GM23248 (cell line): ENCODE measurements at places on chromosomes 6 and 20. TPM values are rescaled to one million over a fixed set of nuclear protein-coding genes. Genes with fewer than 3 reads are reported as not detected.

DNA sequence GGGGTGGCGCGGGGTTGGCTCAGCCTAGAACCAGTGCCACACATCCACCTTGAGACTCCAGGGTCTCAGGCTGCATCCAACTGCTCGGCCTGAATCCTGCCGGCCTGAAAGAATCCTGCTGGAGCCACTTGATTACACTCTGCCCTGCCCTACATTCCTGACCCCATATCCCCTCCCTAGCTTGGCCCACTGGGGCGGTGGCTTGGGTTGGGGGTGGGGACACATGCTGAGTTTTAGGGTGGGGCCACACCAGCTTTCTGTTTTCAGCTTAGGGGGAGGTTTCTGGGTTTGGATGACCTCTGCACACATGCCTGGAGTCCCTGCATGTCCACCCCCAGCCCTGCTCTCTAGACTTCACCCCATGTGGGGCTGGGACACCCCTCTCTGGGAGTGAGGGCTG lies 6.8 kb downstream of the ITPR3 start:
- H3K4me1 ChIP-seq, result peaks cover 7% of the 10 kb centered on the region; the same call in 1 of the 2 replicates
- no peak overlapping the region for H3K4me3 ChIP-seq
- no peak overlapping the region for H3K27ac ChIP-seq
- H3K36me3 ChIP-seq, result no peaks in the 10 kb centered on the region

GRCh38 chr6:106510090-106510970 lies 119.0 kb downstream of the RTN4IP1 start:
- H3K4me1 ChIP-seq, result peaks cover 15% of the 10 kb centered on the region
- peak; percentile 62 for DNase-seq
- no peaks in the 10 kb centered on the region for H3K27me3 ChIP-seq

LY6G6F gene
- total RNA-seq, result not detected in 2 replicates

GRCh38 chr6:38713812-38714211 lies 1.3 kb upstream of the DNAH8 start:
- no peak overlapping the region for H3K27ac ChIP-seq
- H3K36me3 ChIP-seq, result no peaks in the 10 kb centered on the region
- H3K4me1 ChIP-seq, result no peaks in the 10 kb centered on the region
- DNase-seq, result no peak
- H3K4me3 ChIP-seq, result no peak overlapping the region
- H3K27me3 ChIP-seq, result peaks cover 18% of the 10 kb centered on the region; the same call in 1 of the 2 replicates

DNA sequence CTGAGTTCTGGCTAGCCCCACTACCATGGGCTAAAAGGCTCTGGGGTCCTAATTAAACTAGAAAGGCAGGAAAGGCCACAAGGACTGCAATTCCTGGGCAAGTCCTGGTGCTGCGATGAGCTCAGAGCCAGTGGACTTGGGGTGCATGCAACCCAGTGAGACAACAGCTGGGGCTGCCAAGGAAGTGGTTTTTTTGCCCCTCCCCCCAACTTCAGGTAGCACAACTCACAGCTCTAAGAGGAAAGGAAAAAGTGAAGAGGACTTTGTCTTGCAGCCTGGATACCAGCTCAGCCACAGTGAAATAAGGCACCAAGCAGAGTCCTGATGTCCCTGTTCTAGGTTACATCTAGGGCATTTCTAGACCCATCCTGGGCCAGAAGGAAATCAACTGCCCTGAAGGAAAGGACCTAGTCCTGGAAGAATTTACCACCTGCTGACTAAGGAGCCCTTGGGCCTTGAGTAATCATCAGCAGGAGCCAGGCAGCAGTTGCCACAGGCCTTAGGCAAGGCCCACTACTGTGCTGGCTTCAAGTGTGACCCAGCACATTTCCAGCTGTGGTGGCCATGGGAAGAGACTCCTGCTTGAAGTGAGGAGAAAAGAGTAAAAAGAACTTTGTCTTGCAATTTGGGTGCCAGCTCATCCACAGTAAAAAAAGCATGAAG lies 358.4 kb downstream of the BTBD3 start:
- H3K27me3 ChIP-seq, result no peaks in the 10 kb centered on the region
- H3K27ac ChIP-seq, result no peak overlapping the region
- no peaks in the 10 kb centered on the region for H3K36me3 ChIP-seq
- DNase-seq, result no peak
- no peak overlapping the region for H3K4me3 ChIP-seq

- peaks cover 5% of the 10 kb centered on the region; the same call in 1 of the 2 replicates for H3K36me3 ChIP-seq
- no peaks in the 10 kb centered on the region for H3K4me1 ChIP-seq
- no peak overlapping the region for H3K27ac ChIP-seq
- no peaks in the 10 kb centered on the region for H3K27me3 ChIP-seq
- no peak for DNase-seq
Observed at GRCh38 chr20:4855555-4855954, 133.8 kb downstream of the PRND start.

PPIL6 gene
- total RNA-seq, result 3.5 and 3.7 TPM in 2 replicates

- no peaks in the 10 kb centered on the region for H3K36me3 ChIP-seq
- no peaks in the 10 kb centered on the region for H3K27me3 ChIP-seq
- H3K4me3 ChIP-seq, result no peak overlapping the region
- no peaks in the 10 kb centered on the region for H3K4me1 ChIP-seq
- no peak overlapping the region for H3K27ac ChIP-seq
Observed at GRCh38 chr20:64053841-64054661, 4.6 kb upstream of the SOX18 start.

DNA sequence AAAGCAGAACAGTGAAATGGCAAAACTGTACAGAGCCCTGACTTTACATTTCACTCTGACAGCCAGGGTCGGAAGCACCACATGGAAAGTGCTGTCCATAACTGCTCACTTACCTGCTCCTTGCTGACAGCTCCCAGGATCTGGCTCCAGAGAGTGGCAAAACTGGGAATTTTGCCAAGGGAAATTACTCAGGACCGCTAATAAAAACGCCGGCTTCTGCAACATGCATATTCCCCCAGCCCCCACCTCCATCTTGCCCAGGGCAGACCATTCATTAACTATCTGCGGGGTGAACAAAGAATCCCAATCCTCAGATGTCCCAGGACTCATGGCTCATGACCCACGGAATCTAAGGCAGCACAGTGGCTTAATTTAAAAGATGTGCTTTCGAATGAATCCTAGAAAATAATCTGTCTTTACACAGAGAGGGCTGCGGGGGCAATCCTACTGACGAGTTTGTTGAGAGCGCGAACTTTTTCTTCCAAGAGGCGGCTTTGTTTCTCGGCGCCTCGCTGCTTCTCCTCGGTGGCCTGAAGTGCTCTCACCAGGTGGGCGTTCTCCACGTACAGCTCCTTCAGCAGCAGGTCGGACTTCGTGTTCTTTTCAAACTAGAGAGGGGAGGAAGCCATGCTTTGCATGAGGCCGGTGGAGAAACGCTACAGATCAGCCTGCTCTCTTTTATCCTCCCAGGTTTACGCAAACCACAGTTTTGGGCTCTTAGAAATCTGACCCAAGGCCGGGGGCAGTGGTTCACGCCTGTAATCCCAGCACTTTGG lies 45.8 kb downstream of the GINS1 start:
- H3K27ac ChIP-seq, result no peak overlapping the region
- peak; percentile 3 for DNase-seq
- no peaks in the 10 kb centered on the region for H3K36me3 ChIP-seq
- no peaks in the 10 kb centered on the region for H3K4me1 ChIP-seq

DNA sequence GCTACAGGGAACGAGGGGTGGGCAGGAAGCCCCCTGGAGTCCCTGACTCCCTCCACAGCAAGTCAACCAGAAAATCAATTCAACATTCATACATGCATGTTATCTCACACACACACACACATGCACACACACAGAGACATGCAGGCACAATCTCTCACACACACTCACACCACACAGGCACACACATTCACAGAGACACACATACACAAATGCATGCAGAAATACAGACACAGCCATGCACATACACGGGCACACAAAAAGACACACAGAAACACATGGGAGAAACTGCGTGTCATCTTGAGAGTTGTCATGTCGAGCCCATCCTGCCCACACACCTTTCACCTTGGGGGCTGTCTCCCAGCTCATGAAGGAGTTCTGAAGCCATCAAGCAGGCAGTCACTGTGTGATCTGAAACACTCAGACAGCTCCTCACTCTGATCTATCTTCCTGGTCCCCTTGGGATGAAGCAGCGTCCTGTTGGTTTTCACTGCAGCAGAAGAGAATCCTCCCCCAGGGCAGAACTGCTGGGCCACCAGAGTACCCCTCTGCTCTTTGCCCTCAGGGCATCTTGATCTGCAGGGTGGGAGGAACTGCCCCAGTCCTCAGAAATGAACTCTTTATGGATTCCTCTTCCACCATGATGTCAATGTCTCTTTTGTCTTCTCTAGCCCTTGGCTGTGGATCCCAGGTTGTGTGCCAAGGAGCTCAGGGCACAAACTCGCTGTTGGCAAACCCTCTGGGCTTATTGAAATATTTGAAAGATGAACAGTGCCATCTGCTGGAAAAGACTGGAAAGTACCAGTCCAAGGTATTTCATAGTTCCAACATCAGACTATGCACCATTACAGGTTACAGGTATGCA lies 8.8 kb downstream of the RAET1L start:
- peaks cover 47% of the 10 kb centered on the region for H3K27me3 ChIP-seq
- no peak overlapping the region for H3K27ac ChIP-seq
- H3K4me3 ChIP-seq, result no peak overlapping the region
- no peaks in the 10 kb centered on the region for H3K4me1 ChIP-seq
- H3K36me3 ChIP-seq, result no peaks in the 10 kb centered on the region

TRIM15 gene
- not detected in 2 replicates for total RNA-seq

- H3K4me1 ChIP-seq, result no peaks in the 10 kb centered on the region
- H3K27ac ChIP-seq, result no peak overlapping the region
- H3K27me3 ChIP-seq, result no peaks in the 10 kb centered on the region
- no peak for DNase-seq
- H3K36me3 ChIP-seq, result no peaks in the 10 kb centered on the region
Observed at GRCh38 chr6:153476243-153476642, 345.2 kb upstream of the RGS17 start.

MYLK4 gene
- total RNA-seq, result 0.43 and 0.51 TPM in 2 replicates

DNA sequence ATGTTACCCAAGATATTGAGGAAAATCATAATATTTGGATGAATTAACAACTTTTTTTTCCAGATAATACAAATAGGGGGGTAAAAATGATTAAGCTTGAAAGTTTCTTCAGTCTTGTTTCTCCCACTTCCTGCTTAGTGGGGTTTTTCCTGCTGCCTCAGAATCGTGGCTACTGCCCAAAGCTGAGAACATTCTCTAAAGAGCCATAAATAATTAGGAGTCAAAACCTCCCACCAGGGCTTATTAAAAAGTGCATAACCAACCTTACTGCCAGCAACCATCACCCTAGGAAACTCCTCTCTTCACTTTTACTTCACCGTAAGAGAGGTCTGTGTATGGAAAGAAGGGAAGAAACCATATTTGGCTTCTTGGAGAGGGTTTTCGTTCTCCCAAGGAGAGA lies 9.0 kb upstream of the LCA5 start:
- 0 out of 2 replicates have a peak, but pooled peaks cover 4% of the 10 kb centered on the region for H3K36me3 ChIP-seq
- peak overlapping the region; percentile 96 for H3K27ac ChIP-seq
- peaks cover 21% of the 10 kb centered on the region for H3K4me1 ChIP-seq
- no peaks in the 10 kb centered on the region for H3K27me3 ChIP-seq

- H3K27ac ChIP-seq, result no peak overlapping the region
- peak overlapping the region; percentile 76 for H3K4me3 ChIP-seq
- H3K4me1 ChIP-seq, result peaks cover 10% of the 10 kb centered on the region
Observed at GRCh38 chr6:125747589-125748405, 1.6 kb upstream of the HEY2 start.

DNA sequence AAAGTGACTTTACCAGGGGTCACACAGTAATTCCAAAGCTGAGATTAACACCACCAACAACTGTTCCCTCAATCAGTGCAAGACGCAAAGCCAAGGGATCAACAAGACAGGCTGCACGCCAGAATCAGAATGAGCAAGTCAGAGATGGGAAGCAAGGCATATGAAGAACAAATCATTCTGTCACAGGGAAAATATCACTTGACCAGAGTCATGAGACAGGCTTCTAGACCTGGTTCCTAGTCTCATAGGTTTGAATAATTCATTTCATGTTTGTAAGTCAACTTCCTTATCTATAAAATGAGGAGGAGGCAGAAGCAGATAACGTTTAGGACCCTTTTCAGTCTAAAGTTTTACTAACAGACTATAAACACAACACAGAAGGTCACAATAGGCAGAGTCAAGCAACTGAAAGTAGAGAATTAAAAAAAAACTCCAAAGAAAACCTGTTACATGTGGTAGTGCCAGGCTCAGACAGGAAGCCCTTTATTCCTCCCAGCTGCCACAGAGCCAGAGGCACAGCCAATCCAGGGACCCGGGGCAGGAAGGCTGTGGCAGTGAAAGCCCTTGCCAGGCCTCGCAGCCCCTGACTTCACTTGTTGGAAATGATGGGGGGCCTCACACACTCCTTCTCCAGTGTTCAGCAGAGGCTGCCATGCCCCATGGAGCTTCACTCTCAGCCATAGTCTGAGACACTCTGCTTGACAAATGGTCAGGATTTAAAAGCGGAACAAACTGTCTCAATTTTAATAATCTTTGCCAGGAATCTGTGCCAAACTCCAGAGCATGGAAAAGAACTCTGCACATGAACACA lies 29.2 kb upstream of the DST start:
- peak overlapping the region; percentile 26; the same call in 1 of the 2 replicates for H3K27ac ChIP-seq
- no peaks in the 10 kb centered on the region for H3K27me3 ChIP-seq
- H3K36me3 ChIP-seq, result peaks cover 30% of the 10 kb centered on the region

DNA sequence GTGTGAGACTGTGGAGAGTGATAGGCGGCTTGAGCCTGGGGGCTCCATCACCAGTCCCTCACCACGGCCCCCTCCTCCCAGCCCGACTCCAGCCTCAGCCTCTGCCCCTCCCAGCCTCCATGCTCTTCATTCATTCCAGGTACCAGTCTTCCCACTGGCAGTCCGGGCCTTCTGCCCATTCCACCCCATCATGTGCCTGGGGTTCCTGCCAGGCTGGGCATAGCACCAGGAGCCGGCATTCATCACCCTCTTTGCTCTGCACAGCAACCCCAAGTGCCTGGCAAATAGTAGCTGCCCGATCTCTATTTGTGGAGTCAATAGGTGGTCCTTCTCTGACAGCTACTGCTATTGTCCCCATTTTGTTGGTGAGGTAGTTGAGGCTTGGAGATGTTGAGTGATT lies 39.6 kb upstream of the GTSF1L start:
- peak; percentile 37 for DNase-seq
- H3K27ac ChIP-seq, result no peak overlapping the region
- H3K4me3 ChIP-seq, result no peak overlapping the region
- no peaks in the 10 kb centered on the region for H3K36me3 ChIP-seq

PM20D2 gene
- 3.0 and 6.8 TPM in 2 replicates for total RNA-seq

UBE3D gene
- total RNA-seq, result 2.1 and 7.1 TPM in 2 replicates

TAPBP gene
- 62.3 and 68.7 TPM in 2 replicates for total RNA-seq

- no peak for DNase-seq
- no peaks in the 10 kb centered on the region for H3K4me1 ChIP-seq
- H3K4me3 ChIP-seq, result no peak overlapping the region
Observed at GRCh38 chr6:39128832-39129231, 13.8 kb upstream of the SAYSD1 start.

GRCh38 chr20:63455568-63455859 lies 16.9 kb downstream of the KCNQ2 start:
- no peak for DNase-seq
- H3K4me3 ChIP-seq, result no peak overlapping the region
- H3K27ac ChIP-seq, result no peak overlapping the region
- no peaks in the 10 kb centered on the region for H3K36me3 ChIP-seq
- no peaks in the 10 kb centered on the region for H3K4me1 ChIP-seq
- peaks cover 20% of the 10 kb centered on the region for H3K27me3 ChIP-seq

- H3K36me3 ChIP-seq, result no peaks in the 10 kb centered on the region
- H3K27ac ChIP-seq, result no peak overlapping the region
- no peak for DNase-seq
- H3K4me1 ChIP-seq, result no peaks in the 10 kb centered on the region
Observed at GRCh38 chr6:69390125-69390524, 406.7 kb downstream of the LMBRD1 start.

GRCh38 chr20:52142757-52143156 lies 48.8 kb downstream of the ZFP64 start:
- no peaks in the 10 kb centered on the region for H3K36me3 ChIP-seq
- DNase-seq, result no peak
- H3K27ac ChIP-seq, result no peak overlapping the region
- H3K4me1 ChIP-seq, result no peaks in the 10 kb centered on the region
- H3K4me3 ChIP-seq, result no peak overlapping the region
